ENCODE measurements at places on chromosomes 12 and 14.

DNA sequence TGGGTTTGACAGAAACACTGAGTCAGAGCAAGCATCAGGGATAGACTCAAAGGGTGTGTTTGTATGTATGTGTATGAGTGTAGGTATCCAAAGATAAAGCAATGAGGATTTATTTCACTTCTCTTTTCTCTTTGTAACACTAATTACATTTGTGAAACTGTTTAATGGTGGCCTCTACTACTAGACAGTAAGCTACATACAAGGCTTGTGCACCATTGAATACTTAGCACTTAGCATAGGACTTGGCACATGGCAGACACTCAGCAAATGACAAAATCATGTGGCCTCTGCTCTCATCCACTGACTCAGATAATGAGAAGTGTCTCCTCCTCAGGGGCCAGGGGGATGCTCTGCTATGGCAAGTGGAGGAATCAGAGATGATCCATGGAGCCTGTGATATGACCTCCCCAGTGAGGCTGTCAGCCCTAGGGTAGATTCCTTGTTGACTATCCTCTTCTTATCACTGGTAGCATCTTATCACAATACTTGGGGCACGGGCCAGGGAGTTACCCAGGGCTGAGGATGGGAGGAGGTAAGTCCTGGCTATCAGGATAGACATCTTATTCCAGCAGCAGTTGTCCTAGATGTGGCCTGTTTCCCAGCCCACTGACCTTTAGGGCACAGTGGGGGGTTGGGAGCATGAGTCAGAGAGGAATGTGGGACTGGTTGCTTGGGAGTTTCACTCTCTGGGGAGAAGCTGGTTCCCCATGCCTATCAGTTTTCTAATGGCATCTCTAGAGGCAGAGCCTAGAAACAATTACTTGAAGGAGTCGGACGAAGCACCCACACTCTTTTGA lies 71.2 kb upstream of the HOXC13 start:
- DNase-seq, result no peak

- no peak for DNase-seq
Observed at GRCh38 chr14:106850913-106851825, 1324.8 kb downstream of the TMEM121 start.

- DNase-seq, result no peak
Observed at GRCh38 chr12:92028441-92028709, 117.3 kb downstream of the BTG1 start.

GRCh38 chr14:86596024-86596423 lies 1066.1 kb downstream of the FLRT2 start:
- DNase-seq, result no peak

DNA sequence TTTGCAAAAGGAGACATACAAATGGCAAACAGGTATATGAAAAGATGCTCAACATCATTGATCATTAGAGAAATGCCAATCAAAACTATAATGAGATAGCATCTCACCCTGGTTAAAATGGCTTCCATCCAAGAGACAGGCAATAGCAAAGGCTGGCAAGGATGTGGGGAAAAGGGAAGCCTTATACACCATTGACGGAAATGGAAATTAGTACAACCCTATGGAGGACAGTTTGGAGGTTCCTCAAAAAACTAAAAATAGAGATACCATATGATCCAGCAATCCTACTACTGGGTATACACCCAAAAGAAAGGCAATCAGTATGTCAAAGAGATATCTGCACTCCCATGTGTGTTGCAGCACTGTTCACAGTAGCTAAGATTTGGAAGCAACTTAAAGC lies 17.3 kb upstream of the CKAP4 start:
- DNase-seq, result no peak

Data from activated naive CD4-positive, alpha-beta T cell treated with Interleukin-2 at 50 U/mL for 16 hours (primary cell).